ENCODE measurements at places on chromosomes 1 and 21. TPM values are rescaled to one million over a fixed set of nuclear protein-coding genes. Genes with fewer than 3 reads are reported as not detected.

GRCh38 chr1:17316704-17317103 lies 8.7 kb downstream of the PADI4 start:
- DNase-seq = no peak

DNA sequence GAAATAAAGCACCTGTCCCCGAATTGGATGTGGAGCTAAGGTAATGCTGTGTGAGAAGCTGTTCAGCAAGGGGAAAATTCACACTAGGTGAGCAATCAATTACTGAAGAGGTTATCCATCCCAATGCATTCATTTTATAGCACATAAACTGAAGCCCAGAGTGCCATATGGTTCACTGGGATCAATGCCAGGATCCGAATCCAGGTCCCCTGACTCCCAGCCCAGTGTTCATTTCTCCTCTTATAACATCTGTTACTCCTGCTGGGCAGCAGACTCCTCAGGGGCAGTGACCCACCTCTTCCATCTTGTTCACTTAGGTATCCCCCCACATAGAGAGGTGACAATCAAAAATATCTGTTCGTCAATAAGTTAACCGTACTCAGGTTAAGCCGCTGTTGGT lies 13.2 kb upstream of the SEC16B start:
- DNase-seq = no peak

The SPATA46 gene
- not detected for total RNA-seq

The CFHR1 gene
- total RNA-seq = not detected
